ENCODE measurements at places on chromosomes 16 and 17.

DNA sequence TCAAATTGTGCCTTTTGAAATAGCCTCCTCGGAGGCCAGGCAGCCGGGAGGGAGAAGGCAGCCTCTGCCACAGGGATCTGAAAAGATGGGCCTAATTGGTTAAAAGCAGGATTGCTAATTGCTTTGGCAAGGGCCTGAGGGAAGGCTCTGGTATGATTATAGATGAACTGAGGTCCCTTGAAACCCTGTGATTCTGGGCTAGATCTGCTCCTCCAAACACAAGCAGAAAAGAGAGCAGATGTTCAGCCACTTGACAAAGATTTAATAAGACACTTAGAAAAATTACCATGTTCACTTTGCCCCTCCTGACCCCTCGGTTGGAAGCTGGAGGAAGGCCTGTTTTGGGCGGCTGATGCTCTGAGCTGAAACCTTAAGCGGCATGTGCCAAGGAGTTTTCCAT is 209.5 kb upstream of the MPHOSPH6 start:
- DNase-seq, result no peak

- DNase-seq, result no peak
Observed at GRCh38 chr17:41539979-41540701, 12.0 kb upstream of the KRT19 start.

DNA sequence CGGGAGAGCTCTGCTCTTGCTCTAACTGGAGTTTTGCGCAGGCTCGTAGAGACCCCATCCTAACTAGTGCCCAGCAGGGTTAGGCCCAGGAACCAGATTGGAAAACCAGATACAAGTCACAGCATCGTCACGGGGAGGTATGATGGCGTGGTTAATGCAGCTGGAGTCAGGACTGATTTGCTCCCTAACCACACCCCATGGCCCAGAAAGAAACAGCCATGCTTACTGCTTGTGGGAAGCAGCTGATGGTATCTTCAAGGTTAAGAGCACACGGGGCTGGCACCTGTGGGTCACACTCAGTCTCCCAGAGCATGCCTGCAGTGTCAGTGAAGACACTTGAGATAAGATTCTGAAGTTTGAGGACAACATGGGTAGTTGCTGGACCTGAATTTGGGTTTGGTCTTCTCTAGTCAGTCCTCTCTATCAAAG is 60.2 kb downstream of the WIPI1 start:
- DNase-seq, result no peak

GRCh38 chr16:80500116-80500859 is 40.5 kb upstream of the DYNLRB2 start:
- no peak for DNase-seq

DNA sequence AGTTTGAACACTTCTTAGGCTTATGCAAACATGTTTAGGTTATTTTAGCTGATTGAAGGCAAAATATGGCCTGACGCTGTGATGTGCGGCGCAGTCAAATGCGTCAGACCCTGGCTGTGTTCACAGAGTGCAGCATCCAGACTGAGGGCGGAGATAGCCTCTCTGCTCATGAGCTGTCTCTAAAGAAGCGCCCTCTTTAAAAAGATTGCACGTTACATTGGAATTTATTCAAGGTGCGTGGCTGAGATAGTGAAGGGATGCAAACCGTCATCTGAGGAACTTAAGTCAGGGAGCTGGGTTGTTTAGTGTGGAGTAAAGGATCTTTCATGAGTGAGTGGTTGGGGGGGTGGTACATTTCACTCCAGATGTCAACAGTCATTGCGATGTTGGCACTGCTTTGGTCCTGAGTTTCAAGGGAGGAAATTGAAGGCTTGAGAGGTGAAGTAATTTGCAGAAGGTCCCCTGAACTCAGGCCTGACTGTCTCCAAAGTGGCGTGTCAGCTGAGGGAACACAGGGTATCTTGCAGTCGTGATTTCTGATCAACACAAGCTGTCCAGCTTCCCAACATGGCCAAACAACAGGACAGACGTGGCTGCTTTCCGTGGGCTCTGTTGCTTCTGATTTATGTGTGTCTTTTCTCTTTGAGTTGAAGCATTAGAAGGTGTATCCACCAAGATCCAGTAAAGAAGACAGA is 33.4 kb downstream of the RPTOR start:
- no peak for DNase-seq

- DNase-seq, result no peak
Observed at GRCh38 chr17:80789356-80789902, 202.2 kb upstream of the CHMP6 start.

GRCh38 chr17:71936977-71937376 is 183.8 kb upstream of the SOX9 start:
- DNase-seq, result no peak

GRCh38 chr17:34730816-34731215 is 151.4 kb downstream of the TMEM132E start:
- DNase-seq, result no peak

- no peak for DNase-seq
Observed at GRCh38 chr17:75754378-75755204, 10.4 kb downstream of the GALK1 start.
